ENCODE measurements at places on chromosomes 2 and 18.

DNA sequence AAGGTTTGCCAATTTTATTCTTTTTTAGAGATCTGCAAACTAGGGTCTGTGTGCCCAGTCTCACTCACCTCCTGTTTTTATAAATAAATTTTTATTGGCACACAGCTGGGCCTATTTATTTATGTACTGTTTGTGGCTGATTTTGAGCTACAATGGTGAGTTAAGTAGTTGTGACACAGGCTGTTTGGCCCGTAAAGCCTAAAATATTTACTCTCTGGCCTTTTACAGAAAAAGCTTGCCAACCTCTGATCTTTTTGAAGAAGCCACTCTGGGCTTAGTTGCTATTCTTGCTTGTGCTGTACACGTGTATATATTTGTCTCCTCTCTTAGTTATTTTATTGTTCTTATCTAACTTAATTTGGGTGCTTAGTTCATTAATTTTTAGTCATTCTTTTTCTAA is 14.5 kb downstream of the NAB1 start:
- peak; percentile 13 for DNase-seq

- no peak for DNase-seq
Observed at GRCh38 chr2:113183264-113183663, 9.5 kb downstream of the PSD4 start.

DNA sequence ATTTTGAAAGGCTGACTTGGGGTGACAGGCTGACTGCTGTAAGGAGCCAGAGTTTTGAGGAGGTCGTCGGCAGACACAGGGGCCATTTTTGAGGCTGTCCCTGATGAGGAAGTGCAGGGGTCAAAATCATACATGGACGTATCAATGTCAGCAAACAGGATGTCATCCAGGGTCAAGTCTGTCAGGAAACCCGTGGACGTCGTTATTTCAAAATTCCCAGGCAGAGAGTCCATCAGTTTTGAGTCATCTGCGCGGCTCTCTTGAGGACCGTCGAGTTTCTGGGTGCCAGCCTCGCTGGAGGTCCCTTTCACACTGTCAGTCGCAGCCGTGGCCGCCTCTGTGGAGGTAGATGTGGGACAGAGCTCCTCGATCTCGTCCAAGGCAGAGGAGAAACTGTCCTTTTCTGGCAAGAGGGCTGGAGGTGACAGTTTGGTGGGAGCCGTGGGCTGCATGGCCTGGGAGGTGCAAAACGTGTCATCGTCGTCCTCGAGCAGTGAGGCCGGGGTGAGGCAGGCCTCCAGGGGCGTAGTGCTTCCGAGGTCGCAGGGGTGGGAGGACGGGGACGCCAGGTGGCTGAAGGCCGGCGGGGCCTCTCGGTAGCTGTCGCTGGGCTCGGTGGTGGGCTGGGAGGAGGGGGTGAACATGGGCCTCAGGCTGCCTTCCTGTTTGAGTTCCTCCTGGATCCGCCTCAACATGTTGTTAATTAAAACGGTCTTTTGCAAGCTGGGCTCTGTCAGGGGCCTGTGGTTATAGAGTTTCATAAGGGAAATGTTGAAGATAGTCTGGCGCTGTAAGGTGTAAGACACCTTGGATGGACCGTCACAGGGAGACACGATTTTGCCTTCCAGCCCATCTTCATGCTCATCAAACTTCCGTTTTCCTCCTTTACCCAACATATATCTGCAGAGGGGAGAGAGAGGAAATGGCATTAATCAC is 17.5 kb downstream of the SERTAD2 start:
- DNase-seq: no peak

- peak; percentile 71 for DNase-seq
Observed at GRCh38 chr2:235749121-235749770, 255.4 kb downstream of the AGAP1 start.

DNA sequence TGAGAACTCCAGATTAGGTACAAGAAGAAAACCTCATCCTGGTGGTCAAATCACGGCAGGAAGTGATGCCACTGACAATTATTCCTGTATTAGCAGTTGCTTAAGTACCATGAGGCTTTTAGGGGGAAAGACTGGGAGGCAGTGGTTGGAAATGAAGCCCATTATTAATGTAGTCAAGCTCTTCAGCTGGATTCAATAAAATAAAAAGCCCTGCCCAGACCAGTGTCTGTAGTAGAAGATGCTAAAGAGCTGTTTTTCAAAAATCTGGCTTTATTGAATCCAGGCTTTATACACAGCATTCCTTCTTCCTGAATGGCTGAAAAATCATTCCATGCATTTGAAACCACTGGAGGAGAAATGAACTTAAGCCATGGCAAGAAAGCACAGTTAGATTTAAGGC is 155.2 kb downstream of the BCL2 start:
- no peak for DNase-seq

GRCh38 chr2:178484245-178485041 is 4.2 kb downstream of the PLEKHA3 start:
- DNase-seq: peak; percentile 25

- peak; percentile 60 for DNase-seq
Observed at GRCh38 chr2:222318026-222318711, 19.4 kb upstream of the PAX3 start.

DNA sequence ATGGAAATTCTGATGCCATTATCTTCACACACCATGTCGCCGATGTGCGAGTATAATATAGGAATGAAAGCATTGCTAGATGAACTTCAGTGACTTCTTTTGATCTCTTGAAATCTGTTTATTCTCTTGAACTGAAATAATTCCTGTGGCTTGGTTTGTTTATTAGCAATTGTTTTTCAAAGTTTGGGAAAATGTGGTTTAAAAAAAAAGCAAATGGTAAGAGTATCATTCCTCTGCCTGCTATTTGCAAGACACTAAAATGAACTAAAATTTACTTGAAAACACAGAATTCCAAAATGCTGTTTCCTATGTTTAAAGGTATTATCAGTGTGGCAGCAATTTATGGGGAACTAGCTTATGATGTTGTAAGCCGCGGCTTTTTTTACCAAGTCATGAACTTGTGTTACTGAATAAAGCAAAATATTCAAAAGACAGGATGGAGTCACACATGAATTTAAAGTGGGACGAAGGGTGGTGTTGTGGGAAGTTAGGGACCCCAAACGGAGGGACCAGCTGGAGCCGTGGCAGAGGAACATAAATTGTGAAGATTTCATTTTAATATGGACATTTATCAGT is 96.4 kb downstream of the COLEC12 start:
- no peak for DNase-seq
